ENCODE measurements at places on chromosomes 6 and 20.

DNA sequence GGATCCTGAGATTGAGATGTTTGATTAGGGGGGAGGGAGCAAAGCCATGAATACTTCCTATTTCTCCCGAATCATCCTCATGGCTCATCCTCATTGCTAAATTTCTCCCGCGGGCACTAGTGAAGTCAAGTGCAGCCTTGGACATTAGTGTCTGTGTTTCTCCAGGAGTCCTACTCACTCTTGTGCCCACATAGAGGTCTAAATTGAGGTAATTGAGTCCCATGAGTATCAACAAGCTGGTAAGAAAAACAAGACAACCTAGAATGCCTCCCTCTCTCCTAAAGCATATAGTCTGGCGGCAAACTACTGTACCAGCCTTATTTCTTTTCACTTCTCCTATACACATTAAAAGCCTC, 420 bp downstream of the CENPQ start:
- no peak for DNase-seq

DNA sequence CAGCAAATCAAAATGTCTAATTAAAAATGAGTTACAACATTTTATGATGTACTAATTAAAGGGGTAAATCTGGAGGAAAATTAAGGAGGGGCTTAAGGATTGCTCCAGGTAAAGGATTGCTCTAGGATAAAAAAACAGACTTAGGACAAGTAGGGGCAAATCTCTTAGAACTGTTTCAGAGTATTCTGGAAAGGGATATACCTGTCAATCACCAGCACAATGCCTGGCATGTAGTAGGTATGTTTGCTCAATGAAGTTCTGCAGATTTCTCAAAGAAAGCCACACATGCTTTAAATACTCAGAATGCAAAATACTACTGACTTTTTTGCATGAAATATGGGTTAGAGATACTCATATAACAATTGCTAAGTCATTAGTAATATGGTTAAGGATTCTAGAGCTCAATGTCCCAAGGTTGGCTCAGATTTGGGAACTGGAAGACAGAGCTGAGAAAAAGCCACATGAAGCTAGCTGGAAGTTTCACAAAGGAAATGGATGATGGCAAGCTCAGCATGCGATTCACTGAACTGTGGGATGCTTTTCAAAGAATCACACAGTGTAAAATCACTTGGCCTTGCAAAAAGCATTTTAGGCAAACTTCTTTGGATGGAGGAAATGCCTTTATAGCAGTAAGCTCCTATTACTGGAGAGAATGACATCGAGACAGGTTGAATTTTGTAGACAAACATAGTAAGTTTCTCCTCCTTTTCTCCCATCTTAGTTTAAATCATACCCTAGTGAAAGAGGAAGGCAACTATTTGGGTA, 72.8 kb downstream of the MAP3K5 start:
- no peak for DNase-seq

DNA sequence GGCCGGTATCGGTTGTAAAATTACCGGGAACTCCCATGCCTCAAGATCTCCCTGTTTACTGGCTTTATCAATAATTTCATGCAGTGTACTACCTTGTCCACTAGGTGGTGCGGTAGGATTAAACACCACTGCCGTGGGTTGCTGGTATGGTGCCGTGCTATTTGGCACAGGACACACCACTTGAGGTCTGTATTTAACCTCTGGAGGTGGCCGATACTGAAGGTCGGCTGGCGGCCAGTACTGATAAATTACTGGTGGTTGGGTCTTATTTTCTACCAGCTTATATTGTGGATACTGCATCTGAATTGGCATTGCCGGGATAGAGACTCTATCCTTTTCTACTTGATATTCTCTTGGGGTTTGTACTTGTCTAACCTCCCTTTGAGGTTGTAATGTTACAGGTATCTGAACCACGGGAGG, 14.3 kb upstream of the PTCRA start:
- DNase-seq = peak; percentile 50

- no peak for DNase-seq
Observed at GRCh38 chr6:150863213-150863928, 2.1 kb upstream of the MTHFD1L start.

DNA sequence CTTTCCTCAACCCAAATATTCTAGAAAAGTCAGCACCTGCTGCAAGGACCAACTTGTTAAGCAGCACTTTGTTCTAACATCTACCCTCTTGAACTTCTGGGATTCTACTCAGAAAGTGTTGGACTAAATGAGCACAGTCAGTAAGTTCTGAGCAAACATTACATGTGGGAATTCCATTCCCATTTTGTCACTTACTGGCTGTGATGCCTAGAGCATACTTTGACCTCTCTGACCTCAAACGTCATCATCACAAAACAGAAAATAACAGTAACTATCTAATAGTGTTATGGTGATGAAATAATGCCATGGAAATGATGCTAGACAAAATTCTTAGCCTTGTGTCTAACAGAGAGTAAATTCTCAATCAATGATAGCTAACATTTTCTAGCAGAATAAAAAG, 829.4 kb downstream of the EPHA7 start:
- no peak for DNase-seq

GRCh38 chr6:37840940-37841300, 21.4 kb downstream of the ZFAND3 start:
- no peak for DNase-seq

DNA sequence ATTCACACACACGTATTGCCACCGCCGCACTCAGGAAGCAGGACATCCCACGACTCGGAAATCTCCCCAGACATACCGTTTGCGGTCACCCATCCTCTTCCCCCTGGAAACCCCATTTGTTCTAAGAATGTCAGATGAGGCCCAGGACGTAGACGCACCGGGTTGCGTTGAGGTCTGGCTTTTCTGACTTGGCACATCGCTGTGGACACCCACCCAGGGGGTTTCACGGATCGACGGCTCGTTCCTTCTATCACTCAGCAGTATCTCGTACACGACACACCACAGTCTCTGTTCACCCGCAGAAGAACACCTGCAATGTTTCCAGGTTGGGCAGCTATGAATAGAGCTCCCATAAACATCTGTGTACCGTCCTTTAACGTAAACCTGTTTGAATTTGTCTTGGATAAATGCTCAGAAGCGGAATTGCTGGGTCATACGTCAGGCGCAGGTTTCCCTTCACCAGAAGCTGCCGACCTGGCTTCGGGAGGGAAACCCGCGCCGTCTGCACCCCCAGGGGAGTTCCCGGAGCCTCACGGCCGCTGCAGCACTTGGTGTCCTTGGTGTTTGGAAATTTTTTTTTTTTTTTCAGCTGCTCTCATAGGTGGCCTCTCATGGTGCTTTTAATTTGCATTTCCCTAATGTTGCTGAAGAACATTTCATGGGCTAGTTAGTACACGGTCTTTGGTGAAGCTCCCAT, 9.3 kb upstream of the EEF1A2 start:
- no peak for DNase-seq

GRCh38 chr20:49690899-49691620, 22.6 kb downstream of the B4GALT5 start:
- no peak for DNase-seq
